NCI-H2029 treated with DMSO at 0.1 percent for 48 hours (cell line): ENCODE measurements at places on chromosomes 12 and 14.

- no peak for DNase-seq
Observed at GRCh38 chr12:66945189-66945817, 266.4 kb upstream of the GRIP1 start.

DNA sequence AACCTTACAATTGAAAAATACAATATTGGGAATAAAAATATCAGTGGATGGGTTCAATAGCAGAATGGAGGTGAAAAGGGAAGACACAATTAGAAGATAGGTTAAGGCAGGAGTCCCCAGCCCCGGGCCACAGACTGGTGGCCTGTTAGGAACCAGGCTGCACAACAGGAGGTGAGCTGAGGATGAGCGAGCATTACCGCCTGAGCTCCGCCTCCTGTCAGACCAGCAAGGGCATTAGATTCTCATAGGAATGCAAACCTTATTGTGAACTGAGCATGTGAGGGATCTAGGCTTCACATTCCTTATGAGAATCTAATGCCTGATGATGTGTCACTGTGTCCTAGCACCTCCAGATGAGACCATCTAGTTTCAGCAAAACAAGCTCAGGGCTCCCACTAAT lies 27.3 kb upstream of the ST8SIA1 start:
- no peak for DNase-seq

- no peak for DNase-seq
Observed at GRCh38 chr12:8455271-8455670, 491 bp upstream of the CLEC6A start.

GRCh38 chr14:23357261-23357660 lies 4.6 kb upstream of the SLC22A17 start:
- no peak for DNase-seq

- DNase-seq, result no peak
Observed at GRCh38 chr12:59164226-59164625, 243.9 kb upstream of the LRIG3 start.

GRCh38 chr14:54902143-54902520 lies 494 bp downstream of the GCH1 start:
- DNase-seq, result no peak

GRCh38 chr12:12611512-12612306 lies at the start of gene CREBL2:
Gene CREBL2 (plus strand): TSS chr12:12611876. CDS start chr12:12612173, 297 bp downstream.
- DNase-seq, result peak; percentile 94

- no peak for DNase-seq
Observed at GRCh38 chr12:19287302-19287701, 152.0 kb upstream of the AEBP2 start.

DNA sequence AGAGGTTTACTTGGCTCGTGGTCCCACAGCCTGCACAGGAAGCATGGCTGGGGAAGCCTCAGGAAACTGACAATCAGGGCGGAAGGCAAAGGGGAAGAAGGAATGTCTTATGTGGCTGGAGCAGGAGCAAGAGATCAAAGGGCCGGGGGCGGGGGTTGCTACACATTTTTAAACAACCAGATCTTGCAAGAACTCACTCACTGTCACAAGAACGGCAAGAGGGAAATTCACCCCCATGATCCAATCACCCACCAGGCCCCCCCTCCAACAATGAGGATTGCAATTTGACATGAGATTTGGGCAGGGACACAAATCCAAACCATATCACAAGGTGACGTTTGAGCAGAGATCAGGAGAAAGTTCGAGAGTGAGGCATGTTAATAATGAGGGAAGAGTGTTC lies 163.7 kb upstream of the RPH3A start:
- no peak for DNase-seq

- DNase-seq, result no peak
Observed at GRCh38 chr12:94080341-94081009, 67.9 kb upstream of the PLXNC1 start.

DNA sequence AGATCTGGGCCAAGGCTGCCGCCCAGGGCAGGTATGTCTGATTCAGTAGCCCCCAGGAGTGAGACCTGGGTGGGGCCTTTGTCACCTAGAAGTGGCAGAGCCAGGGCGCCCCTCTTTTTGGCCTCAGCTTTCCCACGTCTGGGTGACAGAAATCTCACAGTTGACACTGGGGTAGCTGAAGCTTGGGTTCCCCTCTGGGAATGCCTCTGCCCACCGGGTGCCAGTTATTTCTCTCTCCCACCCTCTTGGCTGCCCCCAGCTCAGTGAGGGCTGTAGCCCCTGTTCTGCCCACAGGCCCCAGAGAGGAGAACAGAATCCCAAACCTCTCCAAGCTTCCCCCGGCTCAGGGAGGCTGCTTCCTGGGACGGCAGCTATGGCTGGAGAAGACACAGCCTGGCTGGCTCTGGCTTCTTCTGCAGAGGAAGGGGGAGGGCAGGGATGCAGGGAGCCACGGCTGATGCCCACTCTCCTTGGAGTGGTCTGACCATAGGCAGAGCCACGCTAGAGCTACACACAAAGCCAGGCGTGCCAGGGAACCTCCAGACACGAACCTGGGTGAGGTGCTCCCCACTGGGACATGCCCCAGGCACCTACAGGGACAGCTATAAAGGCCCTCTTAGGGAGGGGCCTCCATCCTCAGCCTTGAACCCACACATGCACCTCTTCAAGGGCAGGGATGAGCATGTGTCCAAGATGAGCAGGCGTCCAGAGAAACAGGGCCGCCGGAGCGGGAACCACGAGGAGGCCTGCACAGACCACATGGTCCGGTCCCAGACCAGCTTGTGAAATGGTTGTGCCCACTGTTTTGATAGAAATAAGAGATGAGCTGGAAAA lies 51.7 kb downstream of the BEGAIN start:
- no peak for DNase-seq

GRCh38 chr12:105773471-105773870 lies 365.3 kb downstream of the NUAK1 start:
- peak; percentile 48 for DNase-seq

- no peak for DNase-seq
Observed at GRCh38 chr14:56064513-56064912, 53.7 kb upstream of the PELI2 start.

GRCh38 chr14:50364792-50365191 lies 31.9 kb downstream of the CDKL1 start:
- no peak for DNase-seq

GRCh38 chr14:74661726-74662450 lies 49.9 kb upstream of the LTBP2 start:
- no peak for DNase-seq

DNA sequence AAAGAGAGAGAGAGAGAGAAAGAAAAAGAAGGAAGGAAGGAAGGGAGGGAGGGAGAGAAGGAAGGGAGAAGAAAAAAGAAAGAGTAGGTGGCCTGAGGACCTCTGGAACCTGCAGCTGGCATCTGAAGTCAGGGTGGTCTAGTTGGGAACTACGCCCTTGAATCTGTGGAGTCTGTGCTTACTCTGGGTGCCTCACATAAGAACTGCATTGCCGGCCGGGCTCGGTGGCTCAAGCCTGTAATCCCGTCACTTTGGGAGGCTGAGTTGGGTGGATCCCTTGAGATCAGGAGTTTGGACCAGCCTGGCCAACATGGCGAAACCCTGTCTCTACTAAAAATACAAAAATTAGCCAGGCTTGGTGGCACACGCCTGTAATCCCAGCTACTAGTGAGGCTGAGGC lies 10.0 kb upstream of the NRDE2 start:
- no peak for DNase-seq

GRCh38 chr12:95624589-95624988 lies 73.3 kb upstream of the USP44 start:
- no peak for DNase-seq

GRCh38 chr12:32257695-32258496 lies 141.5 kb upstream of the FGD4 start:
- DNase-seq, result no peak

- DNase-seq, result no peak
Observed at GRCh38 chr12:95687937-95688336, 102.6 kb downstream of the NTN4 start.

- DNase-seq, result no peak
Observed at GRCh38 chr12:3160081-3160480, 82.9 kb downstream of the TSPAN9 start.

GRCh38 chr14:48398675-48399282 lies 723.4 kb upstream of the MDGA2 start:
- peak; percentile 41 for DNase-seq

- DNase-seq, result no peak
Observed at GRCh38 chr14:73026243-73026844, 562 bp downstream of the ZFYVE1 start.

GRCh38 chr14:68885226-68886108 lies 92.6 kb upstream of the ZFP36L1 start:
- no peak for DNase-seq

DNA sequence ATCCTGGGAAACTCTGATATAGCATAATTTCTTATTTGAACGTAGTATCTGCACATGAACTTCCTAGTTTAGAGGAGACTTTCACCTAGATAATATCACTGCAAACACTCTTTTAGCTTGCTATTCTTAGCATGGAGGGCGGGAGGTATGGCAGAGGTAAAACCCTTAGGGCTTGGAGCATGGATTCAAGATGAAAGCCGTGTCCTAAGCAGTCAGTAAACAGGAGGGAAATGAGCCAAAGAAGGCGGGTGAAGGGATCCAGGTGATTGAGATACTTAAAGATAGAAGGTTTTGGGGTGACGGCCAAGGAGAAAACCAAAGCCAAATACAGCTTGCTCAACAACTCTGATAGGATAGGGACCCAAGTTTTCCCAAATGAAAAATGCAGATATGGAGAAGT lies 107.1 kb upstream of the BCAT1 start:
- DNase-seq, result no peak

GRCh38 chr12:89161557-89161956 lies 190.7 kb downstream of the DUSP6 start:
- DNase-seq, result no peak

GRCh38 chr14:61489932-61490331 lies 168.6 kb downstream of the PRKCH start:
- no peak for DNase-seq

DNA sequence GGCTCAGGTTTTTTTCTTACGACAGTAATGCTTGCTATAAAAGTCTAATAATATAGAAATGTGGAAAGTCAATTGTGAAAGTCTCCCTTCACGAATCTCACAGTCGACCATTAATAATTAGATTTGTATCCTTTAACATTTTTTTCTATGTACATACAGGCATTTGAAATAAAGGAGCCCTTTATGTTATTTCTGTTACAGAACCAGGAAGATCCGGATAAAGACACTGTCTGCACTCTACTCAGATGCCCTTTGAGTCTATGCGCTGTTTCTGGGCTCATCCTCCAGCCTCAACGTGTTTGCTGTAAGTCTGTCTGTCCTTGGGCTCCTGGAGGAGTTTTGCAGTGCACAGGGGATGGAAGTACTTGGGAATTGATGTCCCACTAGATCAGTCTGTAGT lies 212.2 kb upstream of the ATP2B1 start:
- DNase-seq, result no peak

GRCh38 chr12:18375131-18375530 lies 113.8 kb downstream of the PIK3C2G start:
- DNase-seq, result no peak

DNA sequence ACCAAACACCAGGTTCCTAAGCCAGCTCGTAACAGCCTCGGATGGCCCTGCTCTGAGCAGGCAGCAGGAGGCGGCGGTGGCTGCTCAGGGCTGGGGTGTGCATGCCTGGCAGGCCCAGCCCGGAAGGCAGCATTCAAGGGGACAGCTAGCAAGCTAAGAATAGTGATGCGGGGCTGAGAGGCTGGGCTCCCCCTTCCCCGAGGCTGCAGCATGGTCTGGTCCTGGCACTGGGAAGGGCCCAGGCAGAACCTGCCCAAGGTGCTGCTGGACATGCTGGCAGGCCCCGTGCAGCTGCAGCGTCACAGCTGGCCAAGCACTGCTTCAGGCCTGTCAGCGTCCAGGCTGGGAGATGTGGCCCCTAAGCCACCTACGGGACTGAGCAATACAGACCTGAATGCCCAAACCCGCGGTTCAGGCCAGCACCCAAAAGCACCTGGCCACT lies 26.4 kb upstream of the NUDT14 start:
- no peak for DNase-seq

DNA sequence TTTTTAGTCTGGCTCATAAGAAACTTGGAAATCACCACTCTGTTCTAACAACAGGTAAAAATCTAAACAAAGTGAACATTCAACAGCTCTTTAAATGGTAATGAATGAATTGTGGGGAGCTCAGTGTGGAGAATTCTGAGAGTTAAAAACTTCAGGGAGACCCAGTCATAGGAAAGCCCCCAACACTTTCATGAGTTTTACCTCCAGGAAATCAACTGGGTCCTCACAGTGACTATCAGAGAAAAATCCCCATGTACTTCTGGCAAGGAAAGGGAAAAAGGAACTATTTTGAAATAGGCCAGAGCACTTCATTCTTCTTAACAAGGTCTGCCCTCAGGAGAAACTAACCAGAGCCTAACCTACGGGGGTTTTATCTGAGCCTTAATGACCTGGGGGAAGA lies 134.7 kb downstream of the CMAS start:
- DNase-seq, result no peak

DNA sequence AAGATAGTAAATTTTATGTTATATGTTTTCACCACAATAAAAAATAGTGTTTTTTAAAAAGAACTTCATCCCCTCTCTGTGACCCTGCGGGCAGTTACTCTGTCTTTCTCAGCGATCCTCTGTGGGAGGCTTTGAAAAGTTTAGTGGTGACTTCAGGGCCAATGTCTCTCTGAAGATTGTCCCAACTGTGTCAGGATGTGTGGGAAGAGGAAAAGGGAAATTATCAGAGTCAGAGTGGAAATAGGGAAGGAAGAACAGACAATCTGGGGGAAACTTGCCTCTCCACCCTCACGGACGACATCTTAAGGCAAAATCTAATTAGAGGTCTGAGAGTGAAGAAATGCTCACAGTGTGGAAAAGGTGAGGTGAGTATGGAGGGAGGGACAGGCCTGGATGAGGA lies 3.5 kb upstream of the OR10P1 start:
- DNase-seq, result no peak

DNA sequence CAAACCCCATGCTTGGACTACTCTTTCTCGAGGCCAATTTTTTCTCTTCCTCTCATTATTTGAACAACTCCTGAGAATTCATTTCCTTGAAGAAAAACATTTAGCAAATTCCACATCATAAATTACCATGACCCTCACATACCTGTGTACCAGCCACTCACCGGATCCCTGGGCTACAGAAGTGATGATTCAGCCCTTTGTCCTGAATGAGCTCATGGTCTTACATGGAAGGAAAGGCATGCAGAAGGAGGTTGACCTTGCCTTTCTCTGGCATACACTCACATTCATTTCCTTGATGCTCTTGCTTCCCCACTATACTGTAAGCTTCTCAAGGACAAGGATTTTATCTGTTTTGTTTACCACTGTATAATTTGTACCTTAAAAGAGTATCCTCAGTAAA lies 191.5 kb downstream of the SLC5A8 start:
- DNase-seq, result no peak
